ENCODE measurements at places on chromosomes 5 and 9.

DNA sequence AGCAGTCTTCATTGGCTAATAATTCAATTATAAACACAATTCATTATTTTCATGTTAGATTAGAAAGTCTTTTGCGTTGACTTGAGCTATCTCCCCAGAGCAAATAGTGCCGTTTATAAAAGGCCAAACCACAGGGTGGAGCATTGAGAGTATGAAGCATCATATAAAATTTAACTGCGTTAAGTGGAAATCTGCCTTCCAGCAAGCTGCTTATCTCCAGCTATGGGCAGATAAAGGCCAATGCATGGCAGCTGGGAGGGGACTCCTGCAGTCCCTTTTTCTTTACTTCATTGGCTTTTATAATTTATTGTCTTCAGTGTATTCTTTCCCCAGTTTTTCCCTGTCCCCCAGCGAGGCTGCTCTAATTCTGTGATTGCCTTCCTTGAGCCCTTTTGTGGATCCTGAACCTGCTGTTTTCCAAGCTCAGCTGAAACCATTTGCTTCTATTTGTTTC lies 113.7 kb downstream of the TMEM232 start:
- DNase-seq = no peak

GRCh38 chr5:54882101-54882500 lies 103.3 kb downstream of the ESM1 start:
- DNase-seq = no peak

- no peak for DNase-seq
Measured at GRCh38 chr5:57229313-57229712, 55.5 kb downstream of the GPBP1 start.

GRCh38 chr9:93255494-93255867 lies 71.5 kb downstream of the WNK2 start:
- DNase-seq = no peak

DNA sequence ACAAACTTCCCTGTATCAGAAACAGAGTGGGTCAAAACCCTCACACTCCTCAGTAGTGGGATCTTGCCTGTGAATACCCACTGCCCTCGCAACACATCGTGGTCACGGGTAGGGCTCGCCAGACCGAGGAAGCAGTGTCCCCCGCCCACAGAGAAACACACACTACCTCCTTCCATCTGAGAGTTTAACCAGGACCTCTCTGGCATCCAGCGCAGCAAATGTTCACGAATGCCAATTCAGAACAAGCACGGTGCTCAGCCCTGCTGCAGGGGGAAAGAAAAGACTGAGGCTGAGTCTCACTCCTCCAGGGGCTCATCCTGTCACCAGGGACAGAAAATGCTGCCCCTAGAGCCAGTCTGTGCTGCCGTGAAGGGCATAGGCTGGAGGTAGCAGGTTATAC lies 42.5 kb upstream of the SYNPO start:
- DNase-seq = no peak
